ENCODE measurements at places on chromosomes 2 and 18. TPM values are rescaled to one million over a fixed set of nuclear protein-coding genes. Genes with fewer than 3 reads are reported as not detected.

The MPV17 gene
- polyA plus RNA-seq, result 145 TPM

The KCTD1 gene
- polyA plus RNA-seq, result 0.19 TPM

The GKN2 gene
- polyA plus RNA-seq, result not detected

The CHRNG gene
- 0.10 TPM for polyA plus RNA-seq

The PMAIP1 gene
- polyA plus RNA-seq, result 3.6 TPM

The APLF gene
- polyA plus RNA-seq, result 1.4 TPM

The NDC80 gene
- polyA plus RNA-seq, result 2.4 TPM

The MAP3K19 gene
- not detected for polyA plus RNA-seq

The QPCT gene
- polyA plus RNA-seq, result 0.56 TPM

The DSC3 gene
- polyA plus RNA-seq, result not detected

The EPB41L3 gene
- 5.6 TPM for polyA plus RNA-seq

The MTX2 gene
- polyA plus RNA-seq, result 19.5 TPM

The UGT1A4 gene
- not detected for polyA plus RNA-seq

The MYO7B gene
- polyA plus RNA-seq, result not detected

The ANKRD62 gene
- polyA plus RNA-seq, result not detected

The PROC gene
- polyA plus RNA-seq, result not detected

The DSC2 gene
- polyA plus RNA-seq, result not detected

The GPR35 gene
- polyA plus RNA-seq, result 1.0 TPM

The HTR2B gene
- polyA plus RNA-seq, result 0.10 TPM

The HOXD13 gene
- not detected for polyA plus RNA-seq

The TMEM127 gene
- polyA plus RNA-seq, result 38.0 TPM

The GATA6 gene
- not detected for polyA plus RNA-seq

The COL5A2 gene
- 0.29 TPM for polyA plus RNA-seq

The GTF2A1L gene
- not detected for polyA plus RNA-seq

The KIF5C gene
- 0.92 TPM for polyA plus RNA-seq

The REG1B gene
- polyA plus RNA-seq, result not detected

The DSG1 gene
- not detected for polyA plus RNA-seq

The C2orf81 gene
- 8.6 TPM for polyA plus RNA-seq

The NMUR1 gene
- not detected for polyA plus RNA-seq

The WDR43 gene
- 44.4 TPM for polyA plus RNA-seq

The GALM gene
- polyA plus RNA-seq, result 14.7 TPM
